Sigmoid colon (tissue), 7 donors: ENCODE measurements at places on chromosomes 2 and 18. TPM values are rescaled to one million over a fixed set of nuclear protein-coding genes. Genes with fewer than 3 reads are reported as not detected.
A peak's percentile ranks its signal among the peaks of the same experiment; 100 is the strongest.

DNA sequence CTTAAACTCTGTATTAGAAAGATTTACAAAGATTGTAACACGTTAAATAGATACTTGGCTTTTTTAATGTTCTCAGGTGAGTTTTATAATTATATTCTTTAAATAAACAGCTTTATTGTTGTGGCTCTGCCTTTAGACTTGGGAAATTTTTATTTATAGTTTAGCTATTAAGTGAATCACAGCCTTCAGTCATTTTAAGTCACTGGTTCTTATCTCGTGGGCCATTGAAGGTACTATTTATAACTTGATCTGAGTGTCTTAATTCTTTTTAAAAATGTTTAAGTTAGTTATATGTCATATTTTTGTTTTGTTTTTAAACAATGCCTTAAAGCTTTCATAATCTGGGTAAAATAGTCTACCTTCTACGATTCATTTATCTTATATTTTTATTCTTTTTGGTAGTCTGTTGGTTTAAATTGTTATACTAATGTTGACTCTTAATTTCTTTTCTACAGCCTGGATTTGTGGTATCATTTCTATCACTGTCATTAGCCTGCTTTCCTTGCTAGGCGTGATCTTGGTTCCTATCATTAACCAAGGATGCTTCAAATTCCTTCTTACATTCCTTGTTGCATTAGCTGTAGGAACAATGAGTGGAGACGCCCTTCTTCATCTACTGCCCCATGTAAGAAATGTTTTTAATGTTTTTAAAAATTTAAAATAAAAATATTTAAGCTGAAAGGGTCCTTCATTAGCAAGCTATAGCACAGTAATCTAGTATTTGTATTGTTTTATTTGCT, 49.3 kb downstream of the SLC39A10 start:
- no peak overlapping the region for H3K4me3 ChIP-seq
- no peaks in the 10 kb centered on the region for H3K36me3 ChIP-seq
- H3K27ac ChIP-seq = no peak overlapping the region
- DNase-seq = no peak
- no peaks in the 10 kb centered on the region for H3K27me3 ChIP-seq

GRCh38 chr2:118065015-118065706, 23.1 kb upstream of the INSIG2 start:
- H3K4me1 ChIP-seq = no peaks in the 10 kb centered on the region
- no peaks in the 10 kb centered on the region for H3K27me3 ChIP-seq
- DNase-seq = no peak
- no peak overlapping the region for H3K27ac ChIP-seq
- H3K4me3 ChIP-seq = no peak overlapping the region

DNA sequence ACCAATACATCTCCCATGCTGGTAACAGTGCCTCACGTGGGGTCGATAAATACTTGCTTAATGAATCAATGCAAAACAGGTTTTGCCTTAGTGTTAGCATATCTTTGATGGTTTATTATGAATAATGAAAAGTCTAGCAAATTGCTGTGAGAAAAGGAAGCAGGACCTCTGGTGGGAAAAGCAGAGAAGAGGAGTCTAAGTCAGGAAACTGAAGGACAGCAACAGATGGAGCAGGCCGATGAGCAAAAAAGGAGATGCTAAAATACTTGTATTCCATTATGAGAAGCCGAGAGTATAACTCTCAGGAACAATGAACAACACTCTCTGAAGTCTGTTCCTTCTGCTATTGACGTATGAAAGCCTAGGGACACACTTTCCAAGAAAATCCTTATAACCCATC, 555.2 kb upstream of the KLHL29 start:
- no peak overlapping the region for H3K4me3 ChIP-seq
- H3K27me3 ChIP-seq = no peaks in the 10 kb centered on the region
- no peaks in the 10 kb centered on the region for H3K4me1 ChIP-seq
- no peak for DNase-seq

GRCh38 chr2:120893811-120894584, 158.3 kb downstream of the GLI2 start:
- no peak overlapping the region for H3K4me3 ChIP-seq
- H3K4me1 ChIP-seq = peaks cover 14% of the 10 kb centered on the region
- H3K27me3 ChIP-seq = no peaks in the 10 kb centered on the region
- no peak for DNase-seq

DNA sequence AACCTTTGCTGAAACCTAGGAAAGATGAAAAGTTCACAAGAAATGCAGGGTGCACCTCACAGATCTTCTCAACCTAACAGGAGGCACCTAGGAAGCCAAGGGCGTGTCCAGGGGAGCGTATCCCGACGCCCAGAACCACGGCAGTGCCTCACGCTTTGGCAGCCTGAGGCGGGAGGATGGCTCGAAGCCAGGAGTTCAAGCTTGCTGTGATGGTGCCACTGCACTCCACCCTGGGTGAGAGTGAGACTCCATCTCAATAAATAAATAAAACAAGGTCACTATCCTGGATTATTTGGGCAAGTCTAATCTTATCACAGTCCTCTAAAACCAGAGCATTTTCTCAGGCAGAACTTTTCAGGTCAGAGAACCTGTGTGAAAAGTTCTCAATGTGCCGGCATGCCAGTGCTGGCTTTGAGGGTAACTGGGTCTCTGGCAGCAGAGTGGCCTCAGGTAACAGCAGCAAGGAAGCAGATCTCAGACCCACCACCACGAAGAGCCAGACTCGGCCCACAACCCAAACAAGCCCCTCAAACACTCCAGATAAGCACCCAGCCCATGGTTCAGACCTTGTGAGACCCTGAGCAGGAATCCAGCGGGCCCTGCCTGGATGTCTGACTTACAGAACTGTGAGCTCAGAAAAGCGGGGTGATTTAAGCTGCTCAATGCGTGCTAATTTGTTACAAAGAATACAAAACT, 11.7 kb downstream of the HSBP1L1 start:
- no peak overlapping the region for H3K4me3 ChIP-seq
- H3K27me3 ChIP-seq = no peaks in the 10 kb centered on the region
- no peak for DNase-seq
- H3K36me3 ChIP-seq = no peaks in the 10 kb centered on the region
- no peak overlapping the region for H3K27ac ChIP-seq
- no peaks in the 10 kb centered on the region for H3K4me1 ChIP-seq

DNA sequence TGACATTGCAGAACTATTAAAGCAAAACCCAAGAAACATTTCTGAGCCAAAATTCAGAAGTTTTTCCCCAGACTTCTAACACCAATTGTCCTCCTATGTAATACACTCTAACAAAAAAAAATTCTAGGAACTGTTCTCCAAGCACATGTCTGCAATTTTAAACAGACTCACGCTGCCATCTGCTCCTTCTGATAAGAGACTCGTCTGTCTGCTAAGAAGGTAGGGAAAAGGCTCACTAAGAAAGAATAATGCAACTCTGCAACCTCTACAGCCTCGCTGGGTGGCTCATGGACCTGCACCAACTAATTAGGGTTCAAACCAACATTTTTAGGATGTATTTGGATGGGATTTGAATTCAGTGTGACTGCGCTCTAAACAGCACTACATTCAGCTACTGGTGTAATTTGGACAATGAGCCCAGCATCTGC, 366.5 kb downstream of the DSC3 start:
- no peaks in the 10 kb centered on the region for H3K36me3 ChIP-seq
- H3K4me3 ChIP-seq = no peak overlapping the region
- H3K27ac ChIP-seq = no peak overlapping the region
- no peaks in the 10 kb centered on the region for H3K27me3 ChIP-seq
- DNase-seq = no peak

DNA sequence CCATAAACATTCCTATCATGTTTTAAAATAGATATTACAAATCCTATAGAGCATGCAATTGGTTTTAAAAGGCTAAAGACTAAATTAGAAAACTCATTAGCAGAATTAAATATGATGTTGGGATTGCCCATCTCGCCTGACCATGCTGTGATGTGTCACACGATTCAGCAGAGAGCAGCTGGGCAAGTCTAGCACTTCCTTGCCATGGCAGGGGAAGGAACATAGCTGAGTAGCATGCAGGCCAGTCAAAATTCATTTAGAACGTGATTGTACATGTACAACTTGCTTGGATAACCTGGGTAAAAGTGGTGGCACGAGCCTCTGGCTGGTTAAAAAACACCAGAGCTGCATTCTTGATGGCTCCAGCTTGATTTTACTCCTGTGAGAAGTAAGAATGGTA, 81.3 kb downstream of the SCN3A start:
- H3K4me3 ChIP-seq = no peak overlapping the region
- H3K27me3 ChIP-seq = no peaks in the 10 kb centered on the region
- H3K4me1 ChIP-seq = no peaks in the 10 kb centered on the region
- H3K27ac ChIP-seq = no peak overlapping the region
- no peak for DNase-seq
- no peaks in the 10 kb centered on the region for H3K36me3 ChIP-seq

GRCh38 chr18:228586-228985, 39.3 kb downstream of the THOC1 start:
- H3K4me1 ChIP-seq = no peaks in the 10 kb centered on the region
- no peaks in the 10 kb centered on the region for H3K27me3 ChIP-seq
- no peak overlapping the region for H3K4me3 ChIP-seq
- H3K36me3 ChIP-seq = peaks cover 7% of the 10 kb centered on the region

DNA sequence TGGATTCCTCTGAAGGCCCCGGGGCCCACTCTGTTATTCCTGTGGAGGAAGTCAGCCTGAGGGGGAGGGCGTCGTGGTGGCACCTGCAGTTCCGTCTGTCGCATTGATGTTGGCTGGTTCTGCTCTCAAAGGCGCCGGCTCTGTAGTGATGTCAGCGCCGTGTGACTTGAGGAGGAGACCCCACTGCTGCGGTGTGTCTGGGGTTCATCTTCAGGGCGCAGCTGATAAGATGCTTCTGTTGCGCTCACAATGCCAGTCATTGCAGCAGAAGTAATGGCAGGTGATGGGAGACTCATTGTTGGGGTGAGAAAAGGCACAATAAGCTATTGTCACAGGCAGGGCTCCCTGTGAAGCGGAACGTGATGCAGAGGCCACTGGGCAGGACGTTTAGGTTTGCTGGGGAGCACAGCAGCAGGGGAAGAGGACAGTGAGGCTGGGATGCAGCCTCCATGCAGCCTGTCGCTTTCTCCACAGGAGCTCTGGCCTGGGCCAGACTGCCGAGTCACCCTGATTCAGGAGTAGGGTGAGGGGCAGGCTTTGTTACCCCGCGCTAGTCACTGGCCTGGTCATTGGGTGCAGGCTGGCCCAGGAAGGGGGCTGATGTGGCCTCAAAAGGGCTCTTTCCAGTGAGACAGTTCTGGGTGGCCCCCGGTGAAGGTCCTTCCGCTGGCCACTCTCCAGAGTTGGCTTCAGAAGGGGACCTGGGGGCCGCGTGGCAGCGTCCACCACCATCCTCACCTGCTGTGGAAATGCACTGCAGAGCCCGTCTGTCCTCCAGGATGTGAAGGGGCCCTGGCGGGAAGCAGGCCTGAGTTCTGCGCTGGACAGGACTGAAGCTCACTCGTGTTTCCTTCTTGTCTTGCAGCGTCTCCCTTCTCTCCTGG, 42.9 kb downstream of the SH3BP4 start:
- no peaks in the 10 kb centered on the region for H3K36me3 ChIP-seq
- no peak overlapping the region for H3K27ac ChIP-seq
- peaks cover 12% of the 10 kb centered on the region for H3K4me1 ChIP-seq
- peak; percentile 57 for DNase-seq
- H3K4me3 ChIP-seq = no peak overlapping the region

GRCh38 chr2:60853531-60853930, 27.8 kb upstream of the REL start:
- DNase-seq = no peak
- H3K4me1 ChIP-seq = no peaks in the 10 kb centered on the region
- H3K4me3 ChIP-seq = no peak overlapping the region
- H3K36me3 ChIP-seq = no peaks in the 10 kb centered on the region
- no peak overlapping the region for H3K27ac ChIP-seq
- H3K27me3 ChIP-seq = no peaks in the 10 kb centered on the region

ASAP2 gene
- total RNA-seq = 27.8 TPM

MC4R gene
- not detected for total RNA-seq

C2orf76 gene
- 11.1 TPM for total RNA-seq

ANKRD30BL gene
- total RNA-seq = not detected

GNLY gene
- total RNA-seq = 1.6 TPM

UGT1A4 gene
- not detected for total RNA-seq

CDH19 gene
- total RNA-seq = 21.2 TPM

CHRND gene
- total RNA-seq = not detected
